Activated CD4-positive, alpha-beta memory T cell treated with anti-CD3 and anti-CD28 coated beads for 36 hours (primary cell): ENCODE measurements at places on chromosomes 4 and X. TPM values are rescaled to one million over a fixed set of nuclear protein-coding genes. Genes with fewer than 3 reads are reported as not detected.

GPR82 gene
- total RNA-seq = 0.07 TPM

SGMS2 gene
- 0.76 TPM for total RNA-seq

GAGE13 gene
- total RNA-seq = not detected

ZNF157 gene
- total RNA-seq = 0.53 TPM

HPSE gene
- 16.5 TPM for total RNA-seq

ZDHHC15 gene
- 0.22 TPM for total RNA-seq

USP17L10 gene
- total RNA-seq = not detected

SCD5 gene
- 0.14 TPM for total RNA-seq

CT45A2 gene
- not detected for total RNA-seq

GRCh38 chr4:68180849-68181526, 51.3 kb upstream of the TMPRSS11F start:
- no peak overlapping the region for H3K4me3 ChIP-seq
- H3K4me1 ChIP-seq = no peaks in the 10 kb centered on the region
- peaks cover 4% of the 10 kb centered on the region for H3K27me3 ChIP-seq
- no peaks in the 10 kb centered on the region for H3K36me3 ChIP-seq
- no peak for DNase-seq

DNA sequence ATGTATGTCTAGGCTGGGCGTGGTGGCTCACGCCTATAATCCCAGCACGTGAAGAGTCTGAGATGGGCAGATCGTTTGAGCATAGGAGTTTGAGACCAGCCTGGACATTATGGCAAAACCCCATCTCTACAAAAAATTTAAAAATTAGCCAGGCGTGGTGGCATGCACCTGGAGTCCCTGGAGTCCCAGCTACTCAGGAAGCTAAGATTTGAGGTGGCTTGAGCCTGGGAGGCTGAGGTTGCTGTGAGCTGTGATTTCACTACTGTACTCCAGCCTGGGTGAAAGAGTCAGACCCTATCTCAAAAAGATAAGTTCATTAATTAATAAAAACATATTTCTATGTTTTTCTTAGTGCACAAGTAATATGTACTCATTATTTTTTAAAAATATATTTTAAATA, 238.1 kb downstream of the ARHGAP24 start:
- no peaks in the 10 kb centered on the region for H3K4me1 ChIP-seq
- H3K36me3 ChIP-seq = no peaks in the 10 kb centered on the region
- H3K27me3 ChIP-seq = no peaks in the 10 kb centered on the region
- H3K4me3 ChIP-seq = no peak overlapping the region

GRCh38 chrX:19256986-19257385, 86.7 kb upstream of the PDHA1 start:
- DNase-seq = no peak
- no peak overlapping the region for H3K4me3 ChIP-seq
- H3K36me3 ChIP-seq = no peaks in the 10 kb centered on the region
- H3K27me3 ChIP-seq = peaks cover 3% of the 10 kb centered on the region

GRCh38 chrX:41733939-41734338, 10.0 kb downstream of the GPR82 start:
- peaks cover 29% of the 10 kb centered on the region for H3K4me1 ChIP-seq
- peak overlapping the region; percentile 79 for H3K27ac ChIP-seq
- peaks cover 10% of the 10 kb centered on the region for H3K36me3 ChIP-seq
- no peak overlapping the region for H3K4me3 ChIP-seq
- DNase-seq = peak; percentile 40

GRCh38 chr4:16377887-16378286, 151.6 kb upstream of the TAPT1 start:
- H3K36me3 ChIP-seq = no peaks in the 10 kb centered on the region
- no peak for DNase-seq
- no peak overlapping the region for H3K27ac ChIP-seq
- H3K4me3 ChIP-seq = no peak overlapping the region
- peaks cover 2% of the 10 kb centered on the region for H3K27me3 ChIP-seq

DNA sequence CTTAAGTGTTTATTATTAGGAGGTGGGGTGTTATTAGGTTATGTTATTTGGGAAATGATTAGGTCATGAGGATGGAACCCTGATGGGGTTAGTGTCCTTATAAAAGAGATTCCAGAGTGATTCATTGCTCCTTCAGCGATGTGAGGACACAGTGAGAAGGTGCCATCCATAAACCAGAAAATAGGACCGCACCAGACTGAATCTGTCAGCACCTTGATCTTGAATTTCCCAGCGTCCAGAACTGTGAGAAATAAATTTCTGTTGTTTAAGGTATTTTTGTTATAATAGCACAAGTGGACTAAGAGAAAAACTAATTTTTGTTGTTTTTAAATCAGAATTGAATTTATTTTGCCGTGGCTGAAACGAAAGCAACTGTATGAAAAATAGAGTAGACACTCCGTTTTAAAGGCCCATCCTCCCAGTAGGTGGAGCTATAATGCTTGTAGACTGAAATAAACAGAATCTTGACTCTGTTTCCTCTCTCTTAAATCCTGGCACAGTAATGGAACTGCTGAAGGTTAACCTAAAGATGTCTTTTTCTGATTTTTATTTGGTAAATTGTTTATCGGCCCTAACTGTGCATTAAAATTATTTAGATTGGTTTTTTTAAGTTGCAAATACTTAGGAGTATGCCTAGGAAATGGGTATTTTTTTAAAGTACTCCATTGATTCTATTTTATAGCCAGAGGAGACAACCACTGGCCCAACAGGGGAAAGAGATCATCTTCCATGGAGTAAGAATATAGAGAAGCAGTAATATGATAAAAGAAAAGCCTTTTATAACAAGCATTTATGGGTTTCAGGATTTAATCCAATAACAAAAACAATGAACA, 133.2 kb upstream of the ADAMTS3 start:
- H3K27ac ChIP-seq = no peak overlapping the region
- no peaks in the 10 kb centered on the region for H3K36me3 ChIP-seq
- peak overlapping the region; percentile 69 for H3K4me3 ChIP-seq
- no peaks in the 10 kb centered on the region for H3K27me3 ChIP-seq
- H3K4me1 ChIP-seq = no peaks in the 10 kb centered on the region
- no peak for DNase-seq

- no peak overlapping the region for H3K27ac ChIP-seq
- H3K4me1 ChIP-seq = no peaks in the 10 kb centered on the region
- no peak overlapping the region for H3K4me3 ChIP-seq
- peaks cover 1% of the 10 kb centered on the region for H3K27me3 ChIP-seq
- no peaks in the 10 kb centered on the region for H3K36me3 ChIP-seq
- no peak for DNase-seq
Observed at GRCh38 chr4:100420571-100420970, 97.3 kb downstream of the EMCN start.

- H3K27ac ChIP-seq = no peak overlapping the region
- no peaks in the 10 kb centered on the region for H3K36me3 ChIP-seq
- no peaks in the 10 kb centered on the region for H3K4me1 ChIP-seq
- no peak for DNase-seq
Observed at GRCh38 chr4:57249083-57249482, 138.9 kb upstream of the IGFBP7 start.

- H3K36me3 ChIP-seq = peaks cover 5% of the 10 kb centered on the region
- no peak overlapping the region for H3K27ac ChIP-seq
- H3K4me3 ChIP-seq = no peak overlapping the region
Observed at GRCh38 chr4:67549123-67549522, 3.8 kb upstream of the CENPC start.

DNA sequence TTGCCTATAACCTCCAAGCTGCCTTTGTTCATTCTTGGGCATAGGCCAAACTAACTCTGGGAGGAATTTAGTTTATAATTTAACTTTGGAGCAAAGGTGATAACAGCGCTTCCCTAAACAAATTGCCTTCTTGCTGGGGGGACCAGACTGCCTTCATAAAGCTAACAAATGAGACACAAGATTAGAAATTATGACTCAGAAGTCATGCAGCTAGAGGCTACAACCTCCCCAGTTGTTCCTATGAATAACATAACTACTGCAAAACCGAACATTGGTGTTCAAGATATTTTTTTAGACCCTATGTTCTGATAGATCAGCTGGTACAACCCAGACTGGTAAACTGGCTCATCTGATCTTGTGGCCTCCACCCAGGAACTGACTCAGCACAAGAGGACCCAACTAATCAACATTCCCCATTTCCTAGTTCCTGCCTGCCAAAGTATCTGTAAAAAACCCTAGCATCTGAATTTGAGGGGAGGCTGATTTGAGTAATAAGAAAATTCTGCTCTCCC, 22.0 kb upstream of the TMPRSS11B start:
- no peak overlapping the region for H3K4me3 ChIP-seq
- H3K27me3 ChIP-seq = no peaks in the 10 kb centered on the region
- peaks cover 7% of the 10 kb centered on the region for H3K4me1 ChIP-seq
- H3K36me3 ChIP-seq = no peaks in the 10 kb centered on the region
- DNase-seq = no peak
- H3K27ac ChIP-seq = no peak overlapping the region

DNA sequence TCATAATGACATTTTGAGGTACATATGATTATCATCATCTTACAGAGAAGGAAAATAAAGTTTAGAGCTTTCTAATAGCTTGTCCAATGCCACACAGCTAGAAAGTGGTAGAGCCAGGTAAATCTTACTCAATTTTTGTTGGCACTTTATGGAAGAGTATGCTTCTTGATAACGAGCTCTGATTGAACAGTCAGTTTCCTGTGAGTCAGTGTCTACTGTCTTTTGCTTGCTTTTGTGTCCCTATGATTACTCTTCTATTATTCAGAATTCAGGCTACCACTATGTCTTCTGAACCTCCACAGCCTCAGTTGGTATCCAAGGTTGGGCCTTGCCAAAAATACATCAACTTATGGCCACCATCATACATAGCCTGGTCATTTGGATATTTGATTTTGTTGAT, 2.6 kb downstream of the FAAH2 start:
- H3K4me1 ChIP-seq = peaks cover 28% of the 10 kb centered on the region
- no peaks in the 10 kb centered on the region for H3K27me3 ChIP-seq
- H3K4me3 ChIP-seq = peak overlapping the region; percentile 58
- peak overlapping the region; percentile 67 for H3K27ac ChIP-seq
- H3K36me3 ChIP-seq = peaks cover 14% of the 10 kb centered on the region

GRCh38 chrX:71082124-71082647, 13.5 kb upstream of the FOXO4 start:
- no peak overlapping the region for H3K4me3 ChIP-seq
- H3K27ac ChIP-seq = no peak overlapping the region
- H3K4me1 ChIP-seq = peaks cover 9% of the 10 kb centered on the region
- no peak for DNase-seq
